ENCODE measurements at places on chromosomes 7 and 10.

- no peak for DNase-seq
Observed at GRCh38 chr7:67100956-67101361, 104.3 kb downstream of the TYW1 start.

- DNase-seq = no peak
Observed at GRCh38 chr10:17547060-17547459, 70.1 kb downstream of the HACD1 start.

- DNase-seq = no peak
Observed at GRCh38 chr7:18610331-18610948, 114.9 kb downstream of the HDAC9 start.

- DNase-seq = no peak
Observed at GRCh38 chr10:47435081-47435480, 48.8 kb downstream of the ANXA8 start.

GRCh38 chr7:158406364-158406763, 181.3 kb downstream of the PTPRN2 start:
- no peak for DNase-seq

- DNase-seq = no peak
Observed at GRCh38 chr7:143434660-143435059, 8.6 kb upstream of the TAS2R60 start.

- no peak for DNase-seq
Observed at GRCh38 chr10:61099756-61100155, 155.8 kb upstream of the RHOBTB1 start.

- DNase-seq = no peak
Observed at GRCh38 chr10:48227213-48227612, 47.3 kb downstream of the FRMPD2 start.

GRCh38 chr10:95257849-95258248, 33.0 kb downstream of the PDLIM1 start:
- no peak for DNase-seq

DNA sequence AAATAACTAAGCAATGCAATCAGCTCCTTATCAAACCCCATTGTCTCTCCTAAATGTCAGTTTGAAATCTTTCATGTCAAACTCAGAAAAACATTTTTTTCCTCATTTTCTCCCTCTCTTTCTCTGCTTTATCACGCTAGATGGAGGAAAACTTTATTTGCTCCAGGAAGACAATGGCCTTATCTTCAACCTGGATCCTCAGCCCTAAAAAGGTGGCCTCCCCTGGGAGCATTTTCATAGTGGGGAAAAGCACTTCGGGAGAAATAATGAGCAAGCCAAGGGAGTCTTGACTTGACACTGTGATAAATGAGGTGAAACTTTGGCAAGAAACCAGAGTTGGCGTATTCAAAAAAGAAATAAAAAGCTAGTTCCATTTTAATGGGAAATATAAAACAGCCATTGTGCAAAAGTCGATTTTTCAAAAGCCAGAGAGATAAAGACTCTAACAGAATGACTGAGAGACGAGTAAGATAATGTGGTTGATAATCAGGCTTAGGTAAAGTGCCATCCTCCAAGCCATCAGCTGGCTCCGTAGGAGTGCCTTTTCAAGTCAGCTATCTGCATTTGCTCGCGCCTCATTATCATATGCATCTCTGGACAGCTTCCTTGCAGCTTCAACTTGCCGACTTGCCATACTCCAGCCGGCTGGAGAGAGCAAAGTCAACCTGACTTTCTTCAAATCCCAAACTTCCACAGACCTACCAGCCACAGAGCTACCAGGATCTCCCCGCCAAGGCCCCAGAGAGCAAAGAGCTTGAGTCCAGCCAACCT, 19.9 kb downstream of the HABP2 start:
- no peak for DNase-seq

- DNase-seq = no peak
Observed at GRCh38 chr10:8640301-8640700, 585.8 kb downstream of the GATA3 start.

- no peak for DNase-seq
Observed at GRCh38 chr7:151393031-151393977, 16.5 kb downstream of the WDR86 start.

DNA sequence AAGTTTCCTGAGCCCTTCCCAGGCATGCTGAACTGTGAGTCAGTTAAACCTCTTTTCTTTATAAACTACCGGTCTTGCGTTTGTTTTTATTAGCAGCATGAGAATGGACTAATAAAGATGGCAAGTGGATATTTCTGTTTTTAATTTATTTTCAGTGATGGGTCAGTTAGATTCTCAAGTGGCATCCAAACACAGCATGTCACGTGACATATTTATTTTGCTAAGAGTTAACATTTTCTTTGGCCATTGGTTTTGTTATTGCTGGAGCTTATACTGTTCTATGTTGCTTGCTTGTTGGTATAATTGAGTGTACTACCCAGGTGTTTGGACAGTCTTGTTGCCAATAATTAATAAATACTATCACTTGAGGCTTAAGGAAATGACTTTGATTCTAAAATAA, 181.7 kb upstream of the MALRD1 start:
- DNase-seq = no peak

DNA sequence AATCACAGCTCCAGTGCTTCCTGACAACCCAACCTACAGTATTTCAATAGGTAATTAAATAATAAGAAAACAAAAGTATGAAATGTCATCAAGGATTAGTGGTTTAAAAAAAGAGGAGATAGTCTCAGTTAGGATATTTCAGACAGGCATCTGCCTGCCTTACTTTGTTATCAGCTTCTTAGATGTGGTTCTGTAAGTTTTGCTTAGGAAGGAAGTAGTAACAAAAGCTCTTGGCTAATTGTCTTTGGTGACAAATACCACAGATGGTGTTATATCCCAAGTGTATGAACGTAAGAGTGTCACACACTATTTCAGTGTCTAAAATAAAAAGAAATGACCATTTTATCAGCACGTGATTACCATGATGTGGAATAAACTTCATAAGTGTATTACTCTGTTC, 9.8 kb upstream of the ACTA2 start:
- no peak for DNase-seq

GRCh38 chr7:77262316-77262715, 62.7 kb upstream of the FGL2 start:
- DNase-seq = no peak

DNA sequence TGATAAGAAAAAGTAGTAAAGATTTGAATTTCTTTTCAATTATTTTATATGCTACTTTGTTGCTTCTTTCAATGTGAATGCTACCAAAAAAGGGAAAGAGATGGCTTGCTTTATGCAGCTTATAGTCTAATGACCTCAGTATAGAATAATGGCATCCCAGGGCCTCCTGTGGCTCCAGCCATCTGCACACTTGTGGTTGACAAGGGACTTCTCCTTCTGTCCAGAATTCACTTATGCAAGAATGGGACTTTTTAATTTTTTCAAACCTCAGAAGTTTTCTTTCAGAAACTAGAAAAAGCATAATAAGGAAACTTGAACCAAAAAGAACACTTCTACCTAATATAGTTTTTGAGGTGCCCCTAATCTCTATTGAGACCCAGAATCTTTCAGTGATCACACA, 310.9 kb downstream of the CTNNA3 start:
- DNase-seq = no peak

- peak; percentile 62 for DNase-seq
Observed at GRCh38 chr7:95476904-95477594, 8.7 kb upstream of the ASB4 start.

GRCh38 chr10:14262836-14263425, 67.8 kb downstream of the FRMD4A start:
- no peak for DNase-seq

GRCh38 chr7:20401861-20402746, 71.4 kb downstream of the ITGB8 start:
- no peak for DNase-seq

GRCh38 chr10:95290461-95291364, at the start of gene PDLIM1:
TSS of gene PDLIM1 (minus strand) at chr10:95291003. CDS start at chr10:95290915, 88 bp downstream.
- DNase-seq = peak; percentile 62

DNA sequence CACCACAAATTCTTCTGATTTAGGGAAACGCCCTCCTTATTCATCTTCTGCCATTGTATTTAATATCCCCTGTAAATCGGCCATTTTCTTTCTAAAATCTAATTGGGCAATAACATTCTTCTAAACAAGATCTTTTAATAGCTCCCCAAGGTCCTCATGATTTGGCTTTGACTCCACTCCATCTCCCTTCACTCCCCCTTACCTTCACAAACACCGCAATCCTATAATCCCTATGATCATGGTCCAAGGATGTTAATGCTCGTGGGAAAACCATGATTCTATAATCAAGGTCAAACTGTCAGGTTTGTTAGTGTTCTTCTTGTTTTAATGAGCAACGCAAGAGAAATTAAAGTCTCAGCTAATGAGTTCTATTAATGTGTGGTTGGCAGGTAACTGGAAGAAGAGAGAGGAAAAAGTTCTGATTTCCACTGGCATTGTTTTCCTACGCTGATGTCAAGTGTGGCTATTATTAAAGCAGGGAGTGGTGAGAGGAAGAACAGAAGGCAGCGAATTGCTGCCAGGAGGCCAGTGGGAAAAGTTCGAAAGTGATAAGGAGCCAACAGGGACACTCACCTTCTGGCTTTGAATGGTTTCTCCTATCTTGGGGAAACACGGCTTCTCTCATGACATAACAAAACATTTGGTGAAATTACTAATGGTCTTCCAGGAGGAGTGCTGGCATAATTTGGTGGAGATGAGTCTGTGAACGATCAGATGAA, 28.1 kb downstream of the LRRC72 start:
- no peak for DNase-seq

DNA sequence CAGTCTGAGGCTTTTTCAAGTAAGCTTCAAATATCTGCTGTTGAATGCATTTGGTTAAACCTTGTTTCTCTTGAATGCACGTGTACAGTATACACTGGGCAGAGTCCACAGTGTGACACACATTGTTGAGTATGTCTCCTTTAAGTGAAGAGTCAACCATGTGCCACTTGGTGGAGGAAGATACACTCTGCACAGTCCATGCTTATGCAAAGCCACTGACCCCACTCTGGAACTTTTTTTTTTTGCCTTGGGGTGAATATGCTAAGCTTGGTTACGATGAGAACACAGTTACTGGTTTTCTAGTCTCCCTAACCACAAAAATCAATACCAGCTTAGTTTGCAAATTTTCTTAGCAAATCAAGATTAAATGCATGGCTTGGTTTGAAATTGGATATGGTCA, 186.8 kb upstream of the VIPR2 start:
- no peak for DNase-seq

DNA sequence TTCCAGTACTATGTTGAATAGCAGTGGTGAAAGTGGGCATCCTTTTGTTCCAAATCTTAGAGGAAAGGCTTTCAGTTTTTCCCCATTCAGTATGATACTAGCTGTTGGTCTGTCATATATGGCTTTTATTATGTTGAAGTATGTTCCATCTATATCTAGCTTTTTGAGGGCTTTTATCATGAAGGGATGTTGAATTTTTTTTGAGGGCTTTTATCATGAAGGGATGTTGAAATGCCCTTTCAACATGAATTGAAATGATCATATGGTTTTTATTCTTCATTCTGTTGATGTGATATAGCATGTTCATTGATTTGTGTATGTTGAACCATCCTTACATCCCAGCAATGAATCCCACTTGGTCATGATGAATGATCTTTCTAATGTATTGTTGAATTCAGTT, 75.3 kb downstream of the KIF20B start:
- DNase-seq = no peak

DNA sequence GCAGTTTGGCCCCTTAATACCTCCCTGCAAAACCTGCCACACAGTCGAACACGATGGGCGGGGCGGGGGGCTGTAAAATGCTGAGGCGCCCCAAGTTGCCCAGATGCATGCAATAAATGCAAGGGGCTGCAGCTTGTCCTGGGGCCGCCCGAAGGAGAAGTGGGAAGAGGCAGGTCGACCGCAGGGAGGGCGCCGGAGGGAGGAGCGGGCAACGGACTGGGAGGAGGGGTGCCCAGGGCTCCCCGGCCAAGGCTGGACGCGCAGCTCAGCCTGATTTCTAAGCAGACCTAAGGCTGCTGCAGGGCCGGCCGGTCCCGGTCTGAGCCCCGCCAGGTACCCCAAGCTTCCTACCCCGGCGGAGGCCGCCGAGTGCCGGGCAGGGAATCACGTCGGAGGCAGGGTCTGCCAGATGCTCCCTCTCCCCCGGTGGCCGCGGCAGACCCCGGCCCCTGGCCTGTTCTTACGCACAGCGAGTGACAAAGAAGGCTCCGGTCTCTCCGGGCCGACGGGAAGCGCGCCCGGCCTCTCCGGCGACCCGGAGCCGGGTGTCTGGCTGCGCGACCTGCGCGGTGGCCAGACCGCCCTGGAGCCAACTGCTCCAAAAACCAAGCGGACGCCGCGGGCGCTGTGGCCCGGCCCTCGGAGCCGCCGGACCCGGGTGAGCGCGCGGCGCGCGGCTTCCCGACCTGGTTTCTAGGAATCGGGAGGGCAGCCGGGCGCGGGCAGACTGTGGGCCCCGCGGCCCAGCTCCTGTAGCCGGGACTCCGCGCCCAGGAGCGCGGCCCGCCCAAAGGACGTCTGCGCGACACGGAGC, 744 bp upstream of the EBF3 start:
- DNase-seq = peak; percentile 56

GRCh38 chr10:95442341-95442740, 118.8 kb downstream of the SORBS1 start:
- no peak for DNase-seq

GRCh38 chr10:13972609-13973008, 358.1 kb downstream of the FRMD4A start:
- DNase-seq = no peak

DNA sequence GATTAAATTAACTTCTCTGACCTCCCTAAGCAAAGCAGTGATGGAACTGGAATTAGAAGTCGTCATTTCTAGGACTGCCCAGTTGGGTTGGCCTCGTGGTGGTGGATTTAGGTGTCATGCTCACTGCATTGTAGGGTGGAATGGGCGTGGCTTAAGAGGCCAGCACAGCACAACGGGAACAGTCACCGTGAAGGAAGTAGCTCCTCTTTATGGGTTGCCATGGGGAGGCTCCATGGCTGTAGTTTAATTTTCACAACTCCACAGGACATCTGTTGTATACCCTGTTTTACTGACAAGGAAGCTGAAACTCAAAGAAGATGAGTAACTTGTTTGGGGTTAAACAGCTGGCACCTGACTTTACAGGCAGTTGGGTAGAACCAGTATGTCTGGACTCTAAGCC, 208.3 kb downstream of the CELF2 start:
- DNase-seq = no peak

GRCh38 chr10:68367121-68367520, 34.4 kb upstream of the PBLD start:
- no peak for DNase-seq

DNA sequence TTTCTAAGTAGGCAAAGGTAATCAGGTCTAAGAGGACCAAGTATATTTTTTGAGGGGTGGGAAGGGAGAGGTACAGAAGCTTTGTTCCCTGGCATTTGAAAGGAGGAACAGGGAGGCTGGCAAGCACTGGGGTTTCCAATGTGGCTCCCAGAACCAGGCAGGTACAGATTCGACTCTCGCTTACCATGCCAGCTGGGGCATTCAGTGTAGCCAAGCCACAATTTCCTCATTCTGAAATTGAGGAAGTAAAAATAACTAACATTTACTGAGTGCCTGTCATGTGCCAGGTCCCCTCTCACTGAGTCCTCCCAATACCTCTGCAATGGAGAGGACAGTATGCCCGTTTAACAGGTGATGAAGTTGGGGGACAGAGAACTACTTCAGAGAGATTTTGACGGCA, 45.9 kb upstream of the BET1 start:
- DNase-seq = no peak
